Stimulated activated CD4-positive, alpha-beta T cell treated with anti-CD3 and anti-CD28 coated beads, Interleukin-15, amount 100 ng/mL, for 1 hour (primary cell): ENCODE measurements at places on chromosomes 13 and 19.

DNA sequence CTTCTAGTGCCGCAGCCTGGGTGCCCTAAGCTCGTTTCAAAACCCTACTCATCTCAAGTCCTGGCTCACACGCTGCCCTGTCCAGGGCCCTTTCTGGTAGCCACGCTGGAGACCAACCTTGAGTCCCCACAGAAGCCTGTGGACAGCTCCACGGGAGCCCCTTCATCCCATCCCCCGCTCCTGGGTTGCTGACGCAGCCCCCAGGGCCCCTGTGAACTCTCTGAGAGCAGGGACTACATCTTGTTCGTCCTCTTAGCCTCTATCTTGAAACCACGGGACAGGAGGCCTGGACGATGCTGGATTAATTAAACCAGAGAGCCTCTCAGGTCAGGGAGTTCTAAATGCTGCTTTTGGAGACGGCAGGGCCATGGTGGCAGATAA is 7.4 kb downstream of the MLLT1 start:
- no peak for DNase-seq

DNA sequence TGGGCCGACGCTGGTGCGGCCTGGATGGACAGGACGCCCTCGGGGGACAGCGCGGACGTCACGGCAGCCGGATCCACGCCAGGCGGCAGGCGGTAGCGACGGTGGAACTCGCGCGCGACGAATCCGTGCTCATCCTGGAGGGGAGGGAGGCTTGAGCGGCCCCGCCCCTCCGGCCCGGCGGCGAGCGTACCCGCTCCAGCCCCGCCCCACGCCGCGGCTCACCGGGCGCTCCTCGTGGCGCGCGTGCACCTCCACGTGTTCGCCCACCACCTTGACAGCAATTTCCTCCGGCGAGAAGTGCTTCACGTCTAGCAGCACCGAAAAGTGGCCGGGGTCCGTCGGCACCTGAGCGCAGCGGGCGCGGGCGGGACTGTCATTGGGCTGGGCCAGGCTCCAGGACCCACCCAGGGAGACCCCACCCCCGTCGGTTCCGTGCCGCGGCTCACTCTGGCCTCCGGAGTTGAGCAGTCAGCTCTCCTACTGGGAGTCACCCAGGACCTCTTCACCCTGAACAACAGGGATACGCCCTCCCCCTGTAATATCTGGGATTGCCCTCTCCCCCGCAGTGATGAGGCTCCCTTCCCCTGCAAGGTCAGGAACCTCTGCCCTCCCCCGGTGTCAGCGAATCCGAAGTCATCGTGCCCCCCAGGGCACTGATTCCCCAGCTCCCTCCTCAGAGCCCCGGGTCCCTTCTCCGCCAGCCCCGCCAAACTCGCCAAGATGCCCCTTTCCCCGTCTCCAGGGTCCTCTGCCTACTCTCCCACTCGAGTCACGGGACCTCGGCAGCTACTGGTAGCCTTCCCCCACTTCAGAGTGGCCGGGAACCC is 1.1 kb downstream of the HSPB6 start:
- DNase-seq = peak; percentile 31

DNA sequence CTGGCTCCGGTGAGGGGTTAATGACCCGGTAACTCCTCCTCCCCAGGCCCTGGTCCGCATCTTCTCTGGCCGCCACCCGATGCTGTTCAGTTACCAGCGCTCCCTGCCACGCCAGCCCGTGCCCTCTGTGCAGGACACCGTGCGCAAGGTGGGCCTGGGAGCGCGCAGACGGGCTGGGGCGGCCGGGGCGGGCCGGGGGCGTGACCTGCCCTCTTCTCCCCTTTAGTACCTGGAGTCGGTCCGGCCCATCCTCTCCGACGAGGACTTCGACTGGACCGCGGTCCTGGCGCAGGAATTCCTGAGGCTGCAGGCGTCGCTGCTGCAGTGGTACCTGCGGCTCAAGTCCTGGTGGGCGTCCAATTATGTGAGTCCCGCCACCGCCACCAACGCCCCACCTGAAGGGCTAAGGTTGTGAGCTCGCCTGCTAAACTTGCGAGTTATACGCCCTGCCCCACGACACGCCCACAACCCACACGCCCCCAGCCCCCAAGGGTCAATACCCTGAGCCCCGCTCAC is 10.4 kb downstream of the CPT1C start:
- no peak for DNase-seq

GRCh38 chr13:111061358-111062045 is 53.6 kb upstream of the ARHGEF7 start:
- DNase-seq = no peak

DNA sequence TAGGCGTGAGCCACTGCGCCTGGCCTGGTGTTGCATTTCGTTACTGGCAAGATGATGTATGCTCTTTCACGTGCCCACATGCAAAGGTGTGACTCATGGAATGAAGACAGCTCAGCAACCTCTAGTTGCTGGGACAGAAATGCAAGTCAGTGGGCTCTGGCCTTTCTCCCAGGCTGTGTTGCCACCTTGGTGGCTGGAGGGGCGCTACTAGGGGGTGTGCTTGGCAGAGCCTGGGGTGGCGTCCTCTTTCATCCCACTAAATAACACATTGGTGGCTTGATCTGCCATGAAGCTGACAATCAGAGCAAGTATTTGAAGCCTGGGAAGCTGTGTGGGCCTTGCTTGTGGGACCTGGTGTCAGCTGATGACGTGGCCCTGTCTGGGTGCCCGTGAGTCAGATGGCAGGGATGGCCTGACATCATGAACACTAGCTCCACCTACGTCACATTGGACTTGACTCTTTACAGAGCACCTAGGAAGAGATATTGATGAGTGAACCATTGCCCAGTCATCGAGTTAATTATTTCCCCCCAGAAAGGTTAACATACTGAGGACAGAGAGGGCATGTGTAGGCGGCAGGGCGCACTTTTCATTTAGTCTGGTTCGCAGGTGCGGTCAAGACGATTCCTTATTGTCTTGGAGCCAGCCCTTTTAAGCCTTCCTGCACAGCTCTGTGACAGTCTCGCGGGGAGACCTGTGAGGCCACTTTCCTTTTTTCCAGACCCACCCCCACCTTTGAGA is 154.2 kb downstream of the TM9SF2 start:
- no peak for DNase-seq

DNA sequence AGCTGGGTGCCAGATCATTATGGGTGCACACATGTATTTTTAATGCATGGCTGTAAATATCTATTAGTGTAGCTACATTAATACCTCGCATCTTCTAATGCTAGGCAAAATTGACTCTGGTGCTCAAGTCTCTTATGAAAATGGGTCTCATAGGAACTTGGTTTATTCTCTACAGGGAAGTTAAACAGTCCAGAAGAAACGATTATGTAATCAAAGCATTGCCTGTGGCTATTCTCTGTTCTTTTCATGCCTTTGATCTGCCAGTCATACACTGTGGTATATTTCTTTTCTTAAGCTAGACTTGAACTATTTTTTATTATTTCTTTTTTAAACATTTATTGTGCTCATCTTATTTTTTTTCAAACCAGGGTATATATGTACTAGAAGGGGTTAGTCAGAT is 1015.0 kb downstream of the SLITRK1 start:
- DNase-seq = no peak
